ENCODE measurements at places on chromosomes 2 and 18. TPM values are rescaled to one million over a fixed set of nuclear protein-coding genes. Genes with fewer than 3 reads are reported as not detected.

CPLX4 gene
- polyA plus RNA-seq: not detected

ERICH2 gene
- not detected for polyA plus RNA-seq

HOXD11 gene
- polyA plus RNA-seq: not detected

KLHL30 gene
- polyA plus RNA-seq: not detected

IL1R2 gene
- 0.49 TPM for polyA plus RNA-seq

MLPH gene
- 84.8 TPM for polyA plus RNA-seq

CD226 gene
- polyA plus RNA-seq: 0.56 TPM

DNA sequence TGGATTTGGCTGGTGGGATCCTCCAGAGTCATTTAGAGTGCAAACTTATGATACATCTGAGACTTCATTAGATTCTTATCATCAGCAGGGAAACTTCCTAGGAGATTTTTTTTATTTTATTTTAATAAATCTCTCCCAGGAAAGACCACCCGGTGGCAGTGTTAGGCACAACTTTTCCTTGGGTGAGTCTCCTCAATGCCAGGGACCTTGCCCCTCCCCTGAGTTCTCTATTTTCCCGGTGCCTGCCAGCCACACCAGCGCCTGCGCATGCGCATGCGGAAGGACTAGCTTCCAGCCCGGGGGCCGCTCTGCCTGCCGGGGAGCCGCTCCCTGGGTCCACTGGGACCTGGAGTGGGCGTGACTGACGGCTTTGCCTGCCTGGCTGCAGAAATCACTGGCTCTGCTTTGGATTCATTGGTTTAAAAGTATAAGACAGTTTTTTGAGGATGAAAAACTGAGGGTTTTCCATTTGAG lies 86.6 kb downstream of the TMEM182 start:
- DNase-seq: peak; percentile 91

DNA sequence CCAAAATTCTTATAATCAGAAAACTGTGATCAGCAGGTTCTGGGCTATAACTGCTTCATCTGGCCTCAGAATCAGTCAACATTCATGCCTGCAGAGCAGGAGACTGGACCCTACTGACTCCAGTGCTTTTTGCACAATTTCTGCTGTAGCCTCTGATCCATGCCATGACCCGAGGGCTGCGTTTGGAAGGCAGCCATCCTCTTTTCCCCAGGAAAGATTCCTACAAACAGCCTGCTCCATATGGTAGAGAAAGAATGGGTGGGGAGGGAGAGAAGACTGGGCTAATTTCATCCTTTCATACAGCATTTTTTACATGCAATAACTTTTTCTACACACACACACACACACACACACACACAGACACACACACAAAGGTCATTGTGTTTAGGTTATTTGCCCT lies 133.0 kb upstream of the MMADHC start:
- peak; percentile 11 for DNase-seq

- DNase-seq: no peak
Measured at GRCh38 chr2:188443207-188443606, 151.5 kb downstream of the GULP1 start.

DNA sequence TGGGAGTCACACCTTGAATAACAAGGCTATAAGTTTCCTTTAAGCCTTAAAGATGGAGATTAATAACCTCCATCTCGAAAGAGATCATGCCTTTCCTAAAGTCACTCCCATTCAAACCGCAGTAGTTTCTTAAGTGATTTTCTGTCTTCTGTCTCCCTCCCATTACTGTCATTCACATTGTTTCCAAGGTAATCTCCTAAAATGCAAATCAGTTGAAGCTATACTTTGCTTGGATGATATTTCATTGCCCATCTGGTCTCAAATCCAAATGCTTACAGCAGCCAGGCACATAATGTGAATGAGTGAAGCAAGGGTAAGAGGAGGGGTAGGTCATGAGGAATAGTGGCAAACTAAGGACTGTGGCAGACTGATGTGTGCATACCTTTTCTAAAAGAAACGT lies 116.4 kb downstream of the CCDC141 start:
- DNase-seq: no peak

- DNase-seq: no peak
Measured at GRCh38 chr18:11664286-11664685, 24.8 kb upstream of the GNAL start.

GRCh38 chr18:51054764-51055163 lies 24.8 kb downstream of the SMAD4 start:
- DNase-seq: no peak

DNA sequence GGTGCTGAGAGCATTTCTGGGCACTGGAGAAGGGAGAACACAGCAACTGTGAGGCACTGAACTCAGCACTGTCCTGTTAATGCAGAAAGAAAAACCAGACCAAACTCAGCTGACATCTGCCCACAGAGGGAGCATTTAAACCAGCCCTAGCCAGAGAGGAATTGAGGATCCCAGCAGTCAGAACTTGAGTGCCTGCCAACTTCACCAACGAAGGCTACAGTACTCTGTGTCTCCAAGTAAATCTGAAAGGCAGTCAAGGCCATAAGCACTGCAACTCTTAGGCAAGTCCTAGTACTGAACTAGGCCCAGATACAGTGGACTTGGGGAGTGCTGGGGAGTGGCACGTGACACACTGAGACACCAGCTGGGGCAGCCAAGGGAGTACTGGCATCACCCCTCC lies 176.2 kb upstream of the ZC3H15 start:
- no peak for DNase-seq

- no peak for DNase-seq
Measured at GRCh38 chr2:27681841-27682240, 18.2 kb downstream of the SLC4A1AP start.

DNA sequence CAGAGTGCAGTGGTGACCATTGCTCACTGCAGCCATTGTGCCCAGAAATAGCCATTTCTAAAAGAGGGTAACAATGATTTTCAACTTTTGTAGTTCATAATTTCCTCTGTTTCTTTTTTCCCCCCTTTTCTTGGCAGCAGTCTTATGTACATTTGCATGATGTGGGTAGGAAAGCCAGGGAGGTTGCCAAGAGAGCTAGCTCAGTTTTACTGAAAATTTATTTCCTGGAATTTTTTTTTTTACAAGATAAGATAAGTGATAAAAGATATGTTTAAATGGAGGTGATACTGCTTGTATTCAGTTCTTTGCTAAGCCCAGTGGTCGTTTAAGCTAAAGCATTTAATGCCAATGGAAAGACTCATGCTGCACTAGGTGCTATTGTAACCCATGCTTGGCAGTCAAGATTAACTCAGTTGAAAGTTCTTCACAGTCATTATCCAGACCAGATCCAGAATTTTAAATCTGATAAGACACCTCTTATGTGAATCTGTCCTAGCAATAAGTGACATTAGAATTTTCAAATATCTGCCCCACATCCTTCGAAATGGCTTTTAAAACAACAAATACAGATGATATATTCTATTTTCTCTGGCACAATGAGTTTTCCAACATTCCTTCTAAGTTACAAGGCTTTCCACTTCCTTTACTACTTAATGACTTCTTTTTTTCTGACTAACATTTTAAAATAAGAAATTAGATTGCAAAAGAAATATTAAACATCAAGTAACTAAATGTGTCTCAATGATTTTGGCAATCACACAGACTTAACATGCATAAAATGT lies 4.4 kb upstream of the ATP8B1 start:
- no peak for DNase-seq

GRCh38 chr2:211181626-211182025 lies 625.2 kb downstream of the CPS1 start:
- DNase-seq: no peak

- peak; percentile 20 for DNase-seq
Measured at GRCh38 chr2:96537734-96538486, 1.4 kb downstream of the ARID5A start.

DNA sequence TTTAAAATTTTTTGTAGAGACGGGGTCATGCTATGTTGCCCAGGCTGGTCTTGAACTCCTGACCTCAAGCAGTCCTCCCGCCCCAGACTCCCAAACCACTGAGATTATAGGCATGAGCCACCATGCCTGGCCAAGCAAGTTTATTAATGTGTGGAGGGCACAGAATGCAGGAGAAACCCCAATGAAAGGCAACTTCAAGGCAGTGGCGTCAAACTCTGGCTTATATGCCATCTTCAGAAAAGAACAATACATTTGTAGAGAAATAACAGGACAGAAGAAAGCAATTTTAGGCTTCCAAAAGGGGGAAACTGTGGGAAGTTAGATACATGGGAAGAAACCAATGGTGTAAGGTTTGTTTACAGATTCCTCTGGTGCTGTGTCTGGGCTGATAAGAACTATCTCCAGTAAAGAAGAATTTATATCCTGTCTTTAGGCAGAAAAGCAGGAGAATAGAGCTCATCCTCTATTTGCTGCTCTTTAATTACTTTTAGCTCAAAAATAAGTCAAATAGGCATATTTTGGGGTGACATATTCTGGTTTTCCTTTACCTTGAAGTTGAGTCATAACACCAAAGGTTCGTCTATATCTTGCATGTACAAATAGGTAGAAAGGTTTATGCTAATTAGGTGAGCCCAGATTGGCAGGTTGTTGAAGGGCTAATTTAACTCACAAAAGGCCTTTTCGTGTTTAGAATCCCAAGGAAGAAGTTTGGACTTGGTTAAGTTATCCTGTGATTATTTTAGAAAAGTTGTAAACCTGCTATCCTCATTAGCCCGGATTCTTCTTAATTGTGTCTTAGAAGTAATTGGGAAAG lies 26.0 kb upstream of the TMEM214 start:
- no peak for DNase-seq

DNA sequence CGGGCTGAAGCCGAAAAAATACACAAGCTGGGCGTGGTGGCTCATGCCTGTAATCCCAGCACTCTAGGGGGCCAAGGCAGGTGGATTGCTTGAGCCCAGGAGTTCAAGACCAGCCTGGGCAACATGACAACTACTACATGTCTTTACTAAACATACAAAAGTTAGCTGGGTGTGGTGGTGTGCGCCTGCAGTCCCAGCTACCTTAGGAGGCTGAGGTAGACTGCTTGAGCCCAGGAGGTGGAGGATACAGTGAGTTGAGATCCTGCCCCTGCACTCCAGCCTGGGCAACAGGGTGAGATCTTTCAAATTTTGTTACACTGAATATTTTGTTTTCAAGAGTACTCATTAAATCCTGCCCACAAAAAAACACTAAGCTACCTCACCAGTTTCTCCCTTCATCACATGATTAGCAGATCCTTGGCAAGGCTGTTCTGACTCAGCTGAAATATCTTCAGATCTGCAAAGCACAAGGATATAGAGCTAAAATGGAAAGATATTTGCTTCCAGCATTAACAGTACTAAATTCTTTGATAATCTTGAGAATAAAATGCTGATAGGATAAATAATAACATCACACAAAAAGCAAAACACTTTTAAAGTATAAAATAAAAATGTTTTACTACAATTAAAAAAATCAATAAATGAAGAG lies 28.2 kb upstream of the MCM6 start:
- DNase-seq: no peak

DNA sequence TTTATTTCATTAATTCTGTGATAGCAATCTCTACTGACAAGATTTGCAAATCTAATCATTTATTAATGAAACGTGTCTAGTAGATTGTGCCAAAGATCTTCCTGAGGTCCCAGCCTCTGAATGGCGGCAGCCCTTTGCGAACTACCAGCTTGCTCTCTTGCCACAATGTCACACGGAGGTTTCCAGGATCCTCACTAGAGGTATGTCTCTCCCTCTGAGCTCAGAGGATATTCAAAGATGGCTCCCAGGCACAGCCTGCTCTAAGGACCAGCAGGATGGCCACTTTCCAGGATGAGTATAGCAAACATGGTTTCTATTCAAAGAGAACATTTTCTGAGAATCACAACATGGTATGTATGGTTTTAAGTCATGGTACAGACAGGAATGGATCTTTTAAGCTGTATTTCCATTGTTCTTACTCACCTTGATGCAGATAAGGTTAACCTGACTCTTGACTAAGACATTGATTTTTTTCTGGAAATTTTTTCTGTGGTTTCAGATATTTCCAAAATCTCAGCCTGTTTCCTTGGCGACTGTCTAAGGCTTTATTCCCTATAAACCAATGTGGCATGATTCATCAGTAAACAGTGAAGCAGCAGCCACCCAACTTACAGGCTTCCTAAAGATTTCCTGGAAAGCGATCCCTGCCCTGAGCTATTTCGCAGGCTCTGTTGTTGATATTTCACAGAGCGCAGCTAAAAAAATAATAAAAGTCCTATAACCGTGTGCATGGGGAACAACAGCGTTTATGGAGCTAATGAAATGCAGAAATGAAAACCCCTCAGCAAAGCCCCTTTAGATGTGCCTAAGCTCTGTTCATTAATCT lies 54.1 kb upstream of the KLF7 start:
- DNase-seq: no peak
